Glomerular endothelial cell (primary cell): ENCODE measurements at places on chromosomes 3 and 15.
A peak's percentile ranks its signal among the peaks of the same experiment; 100 is the strongest.

DNA sequence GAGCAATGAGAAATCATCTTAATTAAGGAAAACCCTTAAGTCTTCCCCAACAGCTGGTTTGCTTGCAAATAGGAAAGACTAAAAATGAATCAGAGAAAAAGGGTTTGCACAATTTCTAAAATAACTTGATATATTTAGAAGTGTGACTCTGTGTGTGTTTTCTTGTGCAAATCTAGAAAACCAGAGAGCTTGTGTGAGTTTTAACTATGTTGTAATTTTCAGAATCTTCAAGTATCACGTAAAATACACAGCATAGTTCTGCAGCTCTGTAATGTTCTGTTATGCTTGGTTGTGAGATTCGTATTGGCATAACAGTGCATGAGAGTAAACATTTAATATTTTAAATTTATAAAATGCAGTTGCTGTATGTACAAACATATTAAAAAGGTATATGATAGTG, 74.7 kb upstream of the GAP43 start:
- DNase-seq: no peak

DNA sequence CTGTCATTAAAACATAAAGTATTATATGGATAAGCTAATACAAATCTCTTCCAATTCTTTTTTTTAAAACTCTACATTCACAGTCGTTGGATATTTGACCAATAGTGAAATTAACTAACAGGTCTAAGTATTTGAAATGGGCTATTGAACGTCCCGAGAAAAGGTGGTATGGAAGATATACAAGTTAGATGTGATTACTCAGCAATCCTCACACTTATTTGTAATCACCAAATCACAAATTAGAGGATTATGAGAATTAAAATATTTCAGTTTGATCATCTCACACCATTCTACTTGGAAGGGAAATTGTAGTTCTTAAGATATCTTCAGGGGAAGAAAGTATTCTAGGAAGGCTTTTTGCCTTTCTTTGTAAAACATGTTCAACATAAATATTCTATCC, 60.5 kb downstream of the GAP43 start:
- DNase-seq: no peak

- peak; percentile 67 for DNase-seq
Measured at GRCh38 chr3:10192953-10193691, 28.4 kb downstream of the IRAK2 start.

- DNase-seq: no peak
Measured at GRCh38 chr15:56383010-56383409, 17.8 kb downstream of the TEX9 start.

DNA sequence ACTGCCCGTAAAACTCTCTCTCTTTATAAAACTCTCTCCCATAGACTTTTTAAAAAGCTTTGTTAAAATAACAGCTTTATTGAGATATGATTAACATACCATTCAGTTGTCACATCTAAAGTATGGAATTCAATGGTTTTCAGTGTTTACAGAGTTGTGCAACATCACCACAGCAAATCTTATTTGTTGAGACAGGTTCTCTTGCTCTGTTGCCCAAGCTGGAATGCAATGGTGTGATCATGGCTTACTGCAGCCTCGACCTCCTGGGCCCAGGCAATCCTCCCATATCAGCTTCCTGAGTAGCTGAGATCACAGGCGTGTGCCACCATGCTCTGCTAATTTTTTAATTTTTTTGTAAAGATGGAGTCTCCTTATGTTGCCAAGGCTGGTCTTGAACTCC, 35.9 kb upstream of the TRAK1 start:
- DNase-seq: no peak

DNA sequence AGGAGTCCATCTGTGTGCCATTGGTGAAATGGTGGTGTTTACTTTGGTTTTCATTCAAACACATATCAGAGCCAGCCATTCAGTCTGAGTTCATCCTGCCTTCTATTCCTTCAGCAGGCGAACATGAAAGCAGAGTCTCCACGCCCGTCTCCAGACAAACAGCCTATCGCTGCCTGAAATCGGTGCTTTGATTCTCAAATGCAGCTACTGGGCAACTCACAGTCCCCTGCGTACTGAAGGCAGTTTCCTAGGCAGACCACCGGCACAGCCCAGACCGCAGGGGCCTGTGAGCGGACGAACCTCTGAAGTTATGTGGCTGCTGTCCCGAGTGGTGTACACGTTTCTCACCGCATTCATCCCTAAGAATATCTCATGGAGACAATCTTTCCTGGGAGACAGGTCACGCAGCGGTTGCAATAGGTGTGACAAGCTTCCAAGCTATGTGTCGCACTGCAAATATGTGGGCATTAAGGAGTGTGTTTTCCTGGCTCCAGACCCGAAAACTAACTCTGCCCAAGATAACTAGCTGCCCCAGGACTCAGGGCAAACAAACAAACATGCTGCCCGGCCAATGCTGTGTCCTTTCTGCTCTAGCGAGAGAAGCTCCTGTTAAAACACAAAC, 16.9 kb upstream of the RYR3 start:
- no peak for DNase-seq

DNA sequence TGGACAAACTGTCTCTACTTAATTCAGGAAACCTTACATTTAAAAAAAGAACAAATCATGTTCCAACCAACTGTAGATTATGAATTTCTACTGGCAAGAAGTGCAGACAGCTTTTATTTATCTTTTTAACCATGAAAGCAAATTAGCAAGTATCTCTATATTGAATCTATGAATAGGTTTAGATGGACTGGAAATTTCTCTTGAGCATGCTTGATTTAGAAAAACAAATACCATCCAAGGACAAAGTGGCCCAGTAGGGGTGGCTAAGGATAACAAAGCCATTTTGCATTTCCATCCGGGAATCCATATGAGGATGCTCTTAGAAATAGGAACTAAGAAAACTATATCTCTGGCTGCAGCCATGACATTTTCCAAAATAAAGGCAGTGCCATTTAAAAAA, 150.6 kb downstream of the KCNMB2 start:
- DNase-seq: no peak

DNA sequence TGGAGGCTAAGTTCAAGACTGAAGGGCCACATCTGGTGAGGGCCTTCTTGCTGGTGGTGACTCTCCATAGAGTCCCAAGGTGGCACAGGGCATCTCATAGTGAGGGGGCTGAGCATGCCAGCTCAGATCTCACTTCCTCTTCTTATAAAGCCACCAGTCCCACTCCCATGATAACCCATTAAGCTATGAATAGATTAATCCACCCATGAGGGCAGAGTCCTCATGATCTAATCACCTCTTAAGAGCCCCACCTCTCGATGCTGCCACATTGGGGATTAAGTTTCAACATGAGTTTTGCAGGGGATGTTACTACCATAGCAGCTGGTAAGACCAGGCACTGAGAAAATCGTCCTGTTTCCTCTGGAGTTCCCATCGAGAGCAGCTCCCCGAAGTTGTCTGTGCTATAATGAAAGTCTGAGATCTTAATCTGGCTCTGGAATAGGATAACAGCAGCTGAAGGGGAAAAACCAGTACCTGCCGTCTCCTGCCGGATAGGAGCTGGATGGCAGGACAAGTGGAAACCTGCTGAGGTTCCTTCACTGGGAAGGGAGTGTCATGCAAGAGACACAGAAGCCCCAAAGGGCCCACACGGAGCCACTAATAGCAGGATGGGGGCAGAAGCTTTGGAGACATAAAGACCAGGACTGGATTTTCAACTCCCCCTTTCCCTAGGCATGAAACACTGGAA, 79.5 kb upstream of the EPHB3 start:
- no peak for DNase-seq

DNA sequence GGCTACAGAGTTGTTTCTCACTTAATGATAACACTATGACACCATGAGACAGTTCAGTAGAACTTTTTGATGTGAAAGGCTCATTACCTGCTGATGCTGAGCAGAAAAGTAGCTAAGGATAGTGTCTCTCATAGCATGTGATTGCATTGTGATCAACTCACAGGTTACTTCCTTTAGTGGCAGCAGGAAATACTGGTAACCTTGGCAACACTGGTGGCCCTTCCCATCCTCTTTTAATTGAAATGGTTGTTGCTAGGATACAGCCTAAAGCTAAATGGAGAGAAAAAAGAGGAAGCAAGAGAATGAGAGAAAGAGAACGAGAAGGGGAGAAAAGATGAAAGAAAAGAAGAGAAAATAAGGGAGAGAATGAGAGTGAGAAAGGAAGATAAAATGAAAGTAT, 204.7 kb upstream of the GAP43 start:
- DNase-seq: no peak

DNA sequence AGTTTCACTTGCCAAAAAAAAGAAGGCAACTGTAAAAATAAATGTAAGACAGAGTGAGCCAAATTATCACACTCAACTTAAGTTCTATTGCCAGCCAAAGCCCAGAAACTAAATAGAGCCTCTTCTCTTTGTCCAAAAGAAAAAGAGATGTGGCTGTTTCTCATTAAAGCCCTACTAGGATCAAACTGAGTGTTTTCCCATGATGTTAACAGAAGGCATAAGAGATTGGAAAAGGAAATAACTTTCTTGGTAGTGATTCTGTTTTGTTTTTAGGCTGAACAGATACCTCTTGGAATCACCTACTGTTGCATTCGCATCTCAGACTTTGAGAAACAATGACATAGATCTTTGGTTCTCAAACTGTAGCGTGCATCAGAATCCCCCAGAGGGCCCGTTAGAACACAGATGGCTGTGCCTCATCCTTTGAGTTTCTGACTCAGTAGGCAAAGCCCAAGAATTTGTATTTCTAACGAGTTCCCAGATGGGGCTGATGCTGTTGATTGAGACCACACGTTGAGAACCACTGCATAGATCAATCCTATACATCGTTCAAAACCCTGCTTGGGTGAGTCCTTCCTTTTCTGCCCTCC, 42.5 kb upstream of the SRGAP3 start:
- DNase-seq: no peak

GRCh38 chr3:157541506-157542236, 38.5 kb upstream of the VEPH1 start:
- no peak for DNase-seq

DNA sequence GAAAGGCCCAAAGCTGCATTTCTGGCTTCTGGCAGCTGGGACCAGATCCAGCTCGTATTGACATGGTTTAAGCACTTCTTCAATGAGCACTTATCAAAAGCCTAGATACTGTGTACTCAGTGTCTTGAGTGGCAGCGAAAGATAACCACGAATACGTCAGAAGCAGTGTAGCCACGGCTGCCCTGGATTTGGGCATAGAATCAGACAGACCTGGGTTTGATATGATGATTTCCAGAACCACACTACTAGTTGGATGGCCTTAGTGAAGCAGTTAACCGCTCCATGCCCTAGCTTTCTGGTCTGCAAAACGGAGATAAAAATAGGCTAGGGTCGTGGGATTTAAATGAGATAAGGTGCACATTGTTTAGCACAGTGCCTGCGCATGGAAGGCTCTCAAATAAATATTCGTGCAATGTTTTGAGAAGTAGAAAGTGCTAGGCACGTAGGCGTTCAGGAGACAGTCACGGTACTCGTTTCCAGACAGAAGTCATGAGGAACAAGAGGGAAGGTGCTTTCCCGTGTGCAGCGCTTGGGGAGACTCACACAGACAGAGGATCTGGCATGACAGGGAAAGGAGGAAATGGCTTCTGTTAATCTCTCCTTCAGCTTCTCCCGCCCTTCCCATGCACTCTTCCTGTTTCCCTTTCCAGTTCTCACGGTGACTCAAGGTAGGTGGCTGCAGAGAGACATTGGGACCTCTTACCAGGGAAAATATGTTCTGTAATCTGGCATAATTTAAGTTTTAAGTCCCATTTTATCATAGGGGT, 70.3 kb downstream of the CCNL1 start:
- DNase-seq: no peak

DNA sequence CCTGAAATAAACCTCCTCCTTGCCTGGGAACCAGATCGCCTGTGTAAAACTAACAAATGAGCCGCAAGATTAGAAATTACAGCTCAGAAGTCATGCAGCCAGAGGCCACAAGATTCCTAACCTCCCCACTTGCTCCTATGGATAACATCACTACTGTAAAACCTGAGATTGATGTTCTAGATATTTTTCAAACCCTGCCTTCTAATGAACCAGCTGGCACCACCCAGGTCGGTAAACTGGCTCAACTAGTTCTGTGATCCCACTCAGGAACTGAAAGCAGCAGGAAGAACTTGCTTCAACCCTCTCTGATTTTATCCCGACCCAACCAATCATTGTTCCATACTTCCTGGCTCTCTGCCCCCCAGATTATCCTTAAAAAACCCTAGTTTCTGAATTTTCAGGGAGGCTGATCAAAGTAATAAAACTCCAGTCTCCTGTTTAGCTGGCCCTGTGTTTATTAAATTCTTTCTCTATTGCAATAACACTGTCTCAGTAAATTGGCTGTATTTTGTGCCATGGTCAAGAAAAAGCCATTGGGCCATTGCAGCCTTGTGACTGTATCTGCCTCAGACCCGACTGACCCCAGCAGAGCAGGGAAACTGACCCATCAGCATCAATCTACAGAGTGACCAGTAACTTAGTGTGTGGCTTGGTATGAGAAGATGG, 98.9 kb downstream of the RPLP1 start:
- no peak for DNase-seq
